Activated T-cell treated with anti-CD3 and anti-CD28 coated beads, Interleukin-2, amount 50 U/mL, for 48 hours (primary cell): ENCODE measurements at places on chromosomes 12 and 14.

DNA sequence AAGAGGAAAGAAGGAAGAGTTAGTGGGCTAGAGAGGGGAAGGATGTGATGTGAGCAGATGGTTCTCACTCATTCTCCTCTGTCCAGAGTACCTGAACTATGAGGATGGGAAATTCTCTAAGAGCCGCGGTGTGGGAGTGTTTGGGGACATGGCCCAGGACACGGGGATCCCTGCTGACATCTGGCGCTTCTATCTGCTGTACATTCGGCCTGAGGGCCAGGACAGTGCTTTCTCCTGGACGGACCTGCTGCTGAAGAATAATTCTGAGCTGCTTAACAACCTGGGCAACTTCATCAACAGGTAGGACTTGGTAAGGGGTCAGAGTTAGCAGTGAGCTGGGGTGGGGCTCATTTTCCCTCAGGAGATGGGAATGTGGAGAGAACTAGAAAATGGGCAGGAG, 7.6 kb downstream of the DDIT3 start:
- no peak for DNase-seq

- DNase-seq = no peak
Measured at GRCh38 chr12:119547001-119547400, 46.6 kb upstream of the TMEM233 start.

DNA sequence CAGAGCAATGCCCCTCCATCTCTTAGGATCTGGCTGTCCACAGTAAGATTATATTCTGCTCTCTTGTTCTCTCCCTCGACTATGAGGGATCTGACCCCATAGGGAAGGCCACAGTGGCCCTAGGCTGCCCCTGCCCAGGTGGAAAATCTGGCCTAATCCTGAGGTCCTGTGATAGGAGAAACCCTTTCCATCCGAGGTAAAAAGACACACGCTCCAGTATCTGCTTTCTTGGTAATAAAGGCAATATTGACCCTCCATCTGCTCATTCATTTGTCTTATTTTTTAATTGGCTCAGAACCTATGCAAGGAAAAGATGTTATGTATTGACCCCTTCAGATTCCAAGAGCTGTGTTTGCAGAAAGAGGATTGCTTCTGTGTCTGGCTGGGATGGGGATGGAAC, 9.7 kb downstream of the KRT76 start:
- DNase-seq = no peak

GRCh38 chr12:80846952-80847351, 90.8 kb downstream of the LIN7A start:
- no peak for DNase-seq

DNA sequence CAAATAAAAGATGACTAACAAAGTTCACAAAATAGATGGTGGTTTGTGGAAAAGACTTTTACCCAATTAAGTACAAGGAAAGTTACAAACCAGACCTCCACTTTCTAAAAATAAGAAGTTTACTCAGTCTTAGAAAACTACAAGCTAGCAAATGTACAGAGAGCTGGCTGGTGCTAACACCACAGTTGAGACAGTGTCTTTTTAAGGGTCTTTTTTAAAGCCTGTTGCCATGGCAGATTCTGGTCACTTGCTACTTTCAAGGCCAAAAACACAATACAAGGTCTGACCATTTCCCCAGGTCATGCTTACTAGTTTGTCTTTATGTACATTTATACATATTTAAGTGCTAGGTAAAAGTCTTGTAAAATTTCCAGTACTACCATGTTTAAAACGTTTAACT, 2.4 kb downstream of the BTG1 start:
- DNase-seq = no peak

DNA sequence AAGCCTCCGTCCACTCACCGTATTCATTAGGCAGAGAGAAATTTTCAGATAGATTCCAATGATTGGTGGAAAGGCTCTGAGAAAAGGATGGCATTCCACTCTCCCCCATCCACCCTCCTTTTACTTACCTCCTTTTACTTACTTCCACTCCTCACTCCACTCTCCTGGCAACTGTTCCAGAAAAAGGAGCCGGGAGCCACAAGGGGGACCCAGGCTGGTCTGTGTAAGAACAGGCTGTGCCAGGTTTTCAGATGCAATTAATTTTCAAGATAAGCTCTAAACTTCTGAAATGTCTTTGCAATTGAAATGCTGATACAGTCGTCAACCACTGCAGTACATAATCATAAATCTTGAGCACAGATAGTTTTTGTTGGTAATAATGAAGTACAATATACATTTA, 248.8 kb downstream of the ANO6 start:
- DNase-seq = no peak

- no peak for DNase-seq
Measured at GRCh38 chr14:75822522-75823141, 159.2 kb downstream of the TGFB3 start.

DNA sequence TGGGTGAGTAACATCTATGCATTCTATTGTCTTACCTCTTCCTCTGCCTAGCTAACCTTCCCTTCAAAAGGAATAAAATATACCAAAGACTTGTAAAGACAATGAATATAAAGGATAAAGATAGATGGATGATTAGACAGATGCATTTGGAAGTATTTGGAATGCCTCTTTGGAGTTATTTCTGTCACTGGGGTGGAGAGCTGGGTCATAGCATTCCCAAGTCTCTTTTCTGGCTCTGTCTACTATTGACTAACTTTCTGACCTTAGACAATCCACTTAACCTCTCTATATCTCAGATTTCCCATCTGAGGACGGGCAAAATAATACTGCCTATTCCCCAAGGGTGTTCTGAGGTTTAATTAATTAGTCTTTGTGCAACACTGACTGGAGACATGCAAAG, 517.4 kb downstream of the DIO2 start:
- no peak for DNase-seq

DNA sequence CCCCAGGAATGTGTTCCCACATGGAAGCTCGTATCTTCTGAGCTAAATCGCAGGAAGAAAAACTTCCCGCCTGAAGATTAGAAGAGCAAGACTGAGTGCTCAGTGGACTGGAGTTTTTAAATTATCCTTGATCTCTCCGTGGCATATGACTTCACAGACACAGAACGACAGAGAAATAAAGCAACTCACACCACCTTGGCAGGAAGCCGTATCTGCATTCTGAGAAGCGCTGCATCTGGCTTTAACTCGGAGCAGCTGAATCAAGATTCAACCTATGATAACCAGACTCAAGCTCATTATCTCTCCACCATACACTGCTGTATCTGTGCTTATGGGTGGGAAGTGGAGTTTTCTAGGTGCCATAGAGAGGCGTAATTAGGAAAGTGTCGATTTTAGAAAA, 1482.7 kb downstream of the AACS start:
- DNase-seq = no peak

DNA sequence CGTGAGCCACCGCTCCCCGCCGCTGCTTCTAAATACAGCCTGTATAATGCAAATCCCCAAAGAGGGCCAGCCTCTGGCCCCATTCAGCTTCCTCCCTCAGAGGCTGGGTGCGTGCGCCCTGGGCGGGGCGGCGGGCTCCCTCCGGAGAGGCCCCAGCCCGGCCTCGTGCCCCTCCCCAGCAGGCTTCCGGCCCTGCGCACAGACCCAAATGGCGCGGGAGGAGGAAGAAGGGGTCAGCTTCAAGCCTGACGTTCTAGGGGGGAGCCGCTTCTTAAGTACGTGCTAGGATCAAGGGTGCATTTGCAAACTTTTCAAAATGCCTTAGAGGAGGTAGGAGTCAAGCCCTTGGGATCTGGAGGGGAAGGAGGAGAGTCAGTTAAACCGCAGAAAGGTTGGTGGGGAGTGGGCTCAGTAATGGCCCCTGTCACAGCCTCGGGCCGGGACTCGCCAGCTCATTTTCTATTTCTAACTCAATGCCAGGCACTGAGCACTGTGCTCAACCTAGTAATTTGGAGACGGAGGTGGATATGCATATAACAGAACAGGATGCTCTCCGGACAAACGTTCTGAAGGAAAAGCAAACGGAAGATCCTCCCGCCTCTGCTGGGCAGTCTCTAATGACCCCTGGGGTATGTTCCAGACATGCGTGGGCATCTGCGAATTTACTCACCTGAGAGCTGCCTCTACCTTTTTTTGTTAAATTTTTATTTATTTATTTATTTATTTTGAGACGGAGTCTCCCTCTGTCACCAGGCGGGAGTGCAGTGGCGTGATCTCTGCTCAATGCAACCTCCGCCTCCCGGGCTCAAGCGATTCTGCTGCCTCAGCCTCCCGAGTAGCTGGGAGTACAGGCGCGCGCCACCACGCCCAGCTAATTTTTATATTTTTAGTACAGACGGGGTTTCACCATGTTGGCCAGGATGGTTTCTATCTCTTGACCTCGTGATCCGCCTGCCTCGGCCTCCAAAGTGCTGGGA, 32.3 kb downstream of the NINJ2 start:
- DNase-seq = peak; percentile 75

- DNase-seq = no peak
Measured at GRCh38 chr14:53493320-53493719, 340.2 kb upstream of the DDHD1 start.

DNA sequence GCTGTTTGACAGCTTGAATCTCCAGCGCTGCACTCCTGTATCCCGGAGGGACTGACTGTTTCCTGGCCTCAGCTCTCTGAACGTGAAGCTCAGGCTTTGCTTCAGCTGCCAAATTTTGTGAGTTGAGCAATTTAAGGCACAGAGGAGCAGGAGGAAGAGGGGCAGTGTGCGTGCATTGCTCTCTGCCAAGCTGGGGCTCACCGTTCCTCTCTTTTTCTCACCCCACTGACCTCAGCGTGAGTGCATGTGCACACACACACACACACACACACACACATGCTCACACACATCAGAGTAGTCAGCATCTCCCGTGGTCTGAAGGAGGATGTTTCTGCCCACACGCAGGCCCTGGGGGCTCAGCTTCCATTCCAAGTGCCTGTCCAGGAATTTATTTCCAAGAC, 27.8 kb upstream of the BDKRB2 start:
- no peak for DNase-seq
